Breast epithelium (tissue), 4 donors: ENCODE measurements at places on chromosomes 4 and X. TPM values are rescaled to one million over a fixed set of nuclear protein-coding genes. Genes with fewer than 3 reads are reported as not detected.

Gene CASP6
- total RNA-seq = 18.6 TPM

Gene SHROOM4
- 6.9 TPM for total RNA-seq

- no peak for DNase-seq
- H3K27ac ChIP-seq = no peak overlapping the region
- no peaks in the 10 kb centered on the region for H3K36me3 ChIP-seq
- H3K4me1 ChIP-seq = no peaks in the 10 kb centered on the region
- H3K4me3 ChIP-seq = no peak overlapping the region
Measured at GRCh38 chr4:169295822-169296221, 25.1 kb upstream of the SH3RF1 start.

Gene PABPC5
- 2.2 TPM for total RNA-seq
